ENCODE measurements at places on chromosomes 13 and 19.

DNA sequence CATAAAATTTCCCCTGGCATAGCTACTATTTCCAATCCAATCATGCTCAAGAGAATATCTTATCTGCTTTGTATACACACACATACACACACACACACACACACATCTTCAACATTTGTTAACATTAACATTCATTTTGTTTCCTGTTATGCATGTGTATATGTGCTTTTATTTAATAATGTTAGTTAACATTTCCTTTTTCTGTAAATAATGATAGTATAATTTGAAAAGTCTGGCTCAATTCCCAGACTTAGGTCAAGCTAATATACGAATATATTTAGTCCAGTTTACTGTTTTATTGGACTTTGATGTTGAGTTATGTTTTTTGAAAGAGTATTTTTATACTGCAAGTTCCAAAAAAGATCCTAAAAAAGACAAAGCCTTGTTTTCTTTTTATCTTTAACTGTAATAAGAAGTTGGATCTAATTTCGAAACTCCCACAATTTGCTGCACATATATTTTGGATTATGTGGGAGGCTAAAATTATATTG, 1072.4 kb downstream of the EFNB2 start:
- DNase-seq: no peak

- DNase-seq: no peak
These were observed 186.9 kb upstream of the UBL3 start for GRCh38 chr13:30037306-30037705.

GRCh38 chr13:23609414-23609760, 39.2 kb downstream of the TNFRSF19 start:
- DNase-seq: no peak

- DNase-seq: no peak
These were observed 254.2 kb downstream of the GPC5 start for GRCh38 chr13:91652404-91653301.

DNA sequence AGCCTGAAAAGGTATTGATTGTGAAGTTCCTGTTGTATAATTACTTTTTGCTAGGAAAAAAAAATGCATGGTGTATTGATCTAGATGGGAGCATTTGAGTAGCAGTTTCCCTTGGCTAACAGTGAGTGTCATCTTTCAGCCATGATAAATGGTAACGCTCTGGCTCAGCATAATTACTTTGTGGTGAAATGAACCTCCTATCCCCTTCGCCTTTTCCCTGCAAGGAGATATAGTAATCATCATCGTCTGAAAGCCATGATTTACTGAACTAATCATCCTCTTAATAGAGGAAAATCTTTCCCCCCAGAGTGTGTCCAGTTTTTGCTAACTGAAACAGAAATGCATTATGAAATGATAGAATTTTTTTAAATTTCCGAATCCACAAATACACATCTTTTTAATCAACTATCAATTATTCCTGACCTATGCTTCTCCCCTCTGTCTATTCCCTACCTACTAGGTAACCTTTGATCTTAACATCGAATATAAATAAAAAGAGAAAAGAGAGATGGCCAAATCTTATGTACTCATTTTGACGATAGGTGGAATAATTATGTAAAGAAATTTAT, 88.7 kb downstream of the MAB21L1 start:
- DNase-seq: no peak

DNA sequence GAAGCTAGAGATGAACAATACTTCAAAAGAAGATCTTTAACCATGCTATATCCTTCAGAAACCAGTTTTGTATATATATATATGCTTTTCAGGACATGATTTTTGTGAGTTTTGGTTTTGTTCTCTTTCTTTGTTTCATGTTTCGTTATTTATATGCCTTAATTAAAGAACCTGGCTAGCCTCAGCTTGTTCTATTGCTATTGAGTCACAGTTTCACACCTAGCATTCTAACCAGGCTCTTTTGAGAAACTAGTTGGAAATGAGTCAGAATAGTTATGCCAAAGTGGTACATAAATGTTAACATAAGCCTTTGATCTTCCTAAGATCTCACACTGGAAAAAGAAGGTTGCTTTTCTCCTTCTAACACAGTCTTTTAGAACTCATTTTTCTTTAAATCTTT, 1925.2 kb downstream of the OLFM4 start:
- no peak for DNase-seq

DNA sequence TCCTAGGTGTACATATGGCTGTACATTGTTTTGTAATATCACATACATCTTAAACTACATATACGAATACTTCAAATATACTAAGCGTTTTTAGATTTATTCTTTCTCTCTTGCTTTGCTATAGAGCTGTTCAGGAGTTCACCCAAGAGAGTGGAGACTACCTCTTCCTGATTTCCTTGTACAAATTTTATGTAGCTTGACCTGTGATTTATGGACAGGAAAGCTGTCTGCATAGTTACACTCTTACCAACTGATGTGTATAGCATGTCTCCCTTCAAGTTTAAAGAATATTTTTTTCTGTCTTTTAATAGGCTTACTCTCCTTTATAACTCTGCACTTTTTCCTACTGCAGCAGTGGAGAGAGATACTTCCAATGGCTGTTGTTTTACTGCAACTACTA, 428.7 kb downstream of the NDFIP2 start:
- no peak for DNase-seq

DNA sequence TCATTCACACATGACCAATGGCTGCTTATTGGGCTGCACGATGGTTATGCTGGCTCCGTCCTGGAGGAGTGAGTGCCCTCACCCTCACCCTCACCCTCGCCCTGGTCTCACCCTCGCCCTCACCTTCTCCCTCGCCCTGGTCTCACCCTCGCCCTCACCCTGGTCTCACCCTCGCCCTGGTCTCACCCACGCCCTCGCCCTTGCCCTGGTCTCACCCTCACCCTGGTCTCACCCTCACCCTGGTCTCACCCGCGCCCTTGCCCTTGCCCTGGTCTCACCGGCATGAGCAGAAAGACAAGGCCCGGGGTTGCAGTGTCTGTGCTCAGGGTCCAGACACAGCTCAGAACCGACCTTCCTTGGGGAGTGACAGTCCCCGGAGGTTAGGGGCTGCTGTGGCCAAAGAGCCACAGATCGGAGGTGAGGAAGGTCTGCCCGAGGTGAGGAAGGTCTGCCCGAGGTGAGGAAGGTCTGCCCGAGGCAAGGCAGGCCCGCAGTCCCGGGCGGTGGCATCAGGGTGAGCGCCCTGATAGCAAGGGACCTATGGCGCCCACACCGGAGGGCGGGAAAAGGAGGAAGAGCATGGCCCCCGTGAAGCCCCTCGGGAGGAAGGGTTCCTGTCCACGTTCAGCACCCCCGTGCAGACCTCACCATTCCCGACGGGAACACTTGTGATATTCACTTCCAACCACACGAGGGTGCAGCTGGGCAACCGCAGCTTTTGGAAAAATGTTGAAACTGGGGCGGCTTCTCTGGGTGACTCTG, 65.6 kb downstream of the MCF2L start:
- peak; percentile 41 for DNase-seq

- peak; percentile 6 for DNase-seq
These were observed 28.3 kb upstream of the PCDH9 start for GRCh38 chr13:67258482-67258881.

GRCh38 chr13:100068133-100068931, 20.6 kb upstream of the PCCA start:
- DNase-seq: no peak

DNA sequence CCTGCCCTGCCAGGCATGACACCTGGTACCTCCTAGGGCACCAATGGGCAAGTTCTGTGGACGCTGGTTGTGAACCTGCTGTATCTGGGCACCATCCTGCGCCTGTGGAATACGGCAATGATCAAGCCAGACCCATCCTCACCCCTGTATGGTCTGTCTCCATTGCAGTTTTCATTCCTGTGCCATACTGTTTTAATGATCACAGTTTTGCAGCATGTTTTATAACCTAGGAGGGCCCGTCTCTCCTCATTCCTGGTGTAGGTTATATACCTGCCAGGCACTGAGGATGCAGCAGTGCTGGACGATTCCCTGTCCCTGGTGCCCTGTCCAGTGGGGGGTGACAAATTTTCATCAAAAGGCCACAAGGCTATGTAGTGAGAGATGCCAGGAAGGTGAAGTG, 5.6 kb downstream of the TBC1D17 start:
- DNase-seq: no peak

- peak; percentile 32 for DNase-seq
These were observed 7.3 kb downstream of the C19orf53 start for GRCh38 chr19:13781547-13781946.

DNA sequence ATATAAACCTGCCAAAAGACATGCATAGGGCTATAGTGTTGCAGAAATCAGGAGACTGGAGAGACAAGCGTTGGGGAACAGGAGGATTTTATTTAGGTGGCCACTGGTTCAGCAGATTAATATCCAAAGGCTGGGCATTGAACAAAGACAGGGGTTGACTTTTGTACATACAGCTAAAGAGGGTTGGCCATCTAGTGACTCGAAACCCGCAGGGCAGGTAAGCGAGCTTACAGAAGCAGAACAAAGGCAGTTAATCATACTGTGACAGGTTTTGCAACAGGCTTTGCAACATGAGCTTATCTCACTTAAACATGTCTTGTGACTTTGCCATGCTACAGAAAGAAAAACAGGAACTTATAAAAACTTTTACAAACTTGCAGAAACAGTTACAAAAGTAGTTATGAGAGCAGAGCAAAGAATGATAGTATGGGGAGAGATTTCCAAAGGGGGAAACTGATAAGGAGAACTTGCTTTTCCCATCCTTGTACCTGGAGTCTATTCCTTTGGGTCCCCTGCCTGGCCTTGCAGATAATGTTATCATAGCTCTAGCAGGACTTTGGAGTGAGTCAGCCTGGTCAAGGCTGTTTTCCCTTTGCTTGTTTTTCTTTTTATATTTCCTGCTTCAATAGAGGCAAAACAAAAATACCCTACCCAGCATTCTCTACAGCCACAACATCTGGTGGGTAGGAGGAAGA, 234.2 kb downstream of the PCDH17 start:
- peak; percentile 64 for DNase-seq

DNA sequence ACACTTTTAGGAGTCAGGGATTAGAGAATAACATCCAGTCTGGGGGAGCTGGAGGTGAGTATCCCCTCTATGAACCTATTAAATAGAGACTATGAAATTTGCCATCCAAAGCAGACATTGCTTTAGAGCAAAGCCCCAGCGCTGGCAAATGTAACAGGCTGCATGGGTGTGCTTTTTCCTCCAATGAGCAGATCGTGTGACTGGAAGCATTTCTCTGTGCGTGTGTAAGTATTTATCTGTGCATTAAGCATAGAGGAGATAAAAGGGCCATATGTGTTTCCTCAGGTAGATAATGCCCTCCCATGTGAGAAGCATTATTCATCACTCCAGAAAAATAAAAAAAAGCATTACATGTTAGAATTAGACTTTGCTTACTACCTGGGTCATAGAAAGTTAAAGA, 924 bp downstream of the TNFSF13B start:
- DNase-seq: peak; percentile 48

DNA sequence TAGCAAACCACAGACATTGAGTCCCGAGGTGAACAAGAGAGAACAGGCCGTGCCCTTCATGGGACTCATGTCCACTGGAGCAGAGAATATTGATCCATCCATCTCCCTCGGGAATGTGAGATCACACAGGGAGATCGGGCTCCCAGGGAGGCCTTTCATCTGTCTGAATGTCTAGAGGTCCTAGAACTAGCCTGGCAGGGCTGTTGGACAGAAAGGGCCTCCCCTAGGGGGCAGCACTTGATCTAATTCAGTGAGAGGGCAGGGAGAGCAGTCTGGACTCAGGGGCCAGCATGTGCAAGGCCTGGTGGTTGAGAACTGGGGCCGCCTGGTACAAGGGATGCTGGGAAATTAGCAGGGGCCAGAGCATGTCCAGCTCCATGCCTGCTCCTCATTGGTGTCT, 4.3 kb downstream of the RUVBL2 start:
- peak; percentile 75 for DNase-seq

- DNase-seq: no peak
These were observed 4.1 kb downstream of the UBXN6 start for GRCh38 chr19:4453232-4454179.

DNA sequence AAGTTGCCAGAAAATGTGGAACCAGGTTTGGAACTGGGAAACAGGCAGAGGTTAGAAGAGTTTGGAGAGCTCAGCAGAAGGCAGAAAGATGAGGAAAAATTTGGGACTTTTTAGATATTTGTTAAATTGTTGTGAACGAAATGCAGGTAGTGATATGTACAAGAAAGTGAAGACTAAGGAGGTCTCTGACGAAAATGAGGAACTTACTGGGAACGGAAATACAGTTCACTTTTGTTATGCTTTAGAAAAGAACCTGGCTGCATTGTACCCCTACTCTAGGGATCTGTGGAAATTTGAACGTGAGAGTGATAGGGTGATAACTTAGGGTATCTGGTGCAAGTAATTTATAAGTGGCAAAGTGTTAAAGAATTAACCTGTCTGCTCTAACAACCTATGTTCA, 632.4 kb downstream of the SLITRK5 start:
- peak; percentile 2 for DNase-seq

DNA sequence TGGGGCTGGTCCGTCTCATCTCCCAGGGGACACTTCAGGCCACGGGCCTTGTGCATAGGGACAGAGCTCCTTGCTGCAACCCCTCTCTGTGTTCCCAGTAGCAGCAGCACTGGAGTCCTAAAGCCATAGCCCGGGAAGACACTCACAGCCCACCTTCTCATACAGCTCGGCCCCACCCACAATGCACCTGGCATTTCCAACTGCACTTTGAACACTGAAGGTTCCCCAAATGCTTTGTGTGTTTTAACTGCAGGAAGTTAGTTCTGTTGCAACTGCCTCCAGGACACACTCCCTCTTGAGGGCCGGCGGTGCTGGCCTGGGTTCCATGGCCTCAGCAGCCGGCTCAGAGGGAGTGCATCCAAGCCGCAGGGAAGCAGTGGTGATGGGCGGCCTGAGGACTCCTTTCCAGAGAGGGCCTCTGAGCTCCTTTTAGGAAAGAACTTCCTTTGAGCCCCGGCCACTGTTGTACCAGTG, 22.7 kb upstream of the TMEM255B start:
- no peak for DNase-seq

GRCh38 chr13:74550039-74550438, 415.8 kb upstream of the KLF12 start:
- DNase-seq: no peak

DNA sequence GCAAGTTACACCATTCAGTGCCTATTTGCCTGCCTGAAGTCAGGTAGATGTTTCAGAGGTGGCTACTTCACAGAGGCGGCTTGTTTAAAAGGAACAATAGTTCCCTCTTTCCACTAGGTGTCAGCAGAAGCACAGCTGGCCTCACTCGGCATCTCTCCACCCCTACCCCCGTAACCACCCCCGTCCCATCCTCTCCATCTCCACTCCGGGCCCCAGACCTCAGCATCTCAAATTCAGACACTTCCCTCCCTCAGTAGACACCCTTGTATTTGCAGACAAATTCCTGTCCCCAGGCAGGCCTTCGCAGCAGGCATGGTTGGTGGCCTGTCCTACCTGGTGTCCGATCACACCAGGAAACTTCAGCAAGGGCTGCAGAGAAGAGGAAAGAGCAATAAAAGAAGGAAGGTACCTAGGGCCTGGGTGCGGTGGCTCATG, 9.1 kb upstream of the DPP9 start:
- DNase-seq: peak; percentile 71

- DNase-seq: no peak
These were observed 35.3 kb upstream of the RFC3 start for GRCh38 chr13:33782631-33783030.

GRCh38 chr19:55635334-55635717, 5.5 kb upstream of the ZNF580 start:
- DNase-seq: no peak

GRCh38 chr19:28377077-28377476, 835.9 kb downstream of the UQCRFS1 start:
- peak; percentile 23 for DNase-seq

GRCh38 chr19:33263325-33264023, 37.8 kb upstream of the SLC7A10 start:
- DNase-seq: no peak
